ENCODE measurements at places on chromosomes 3 and 15.
A peak's percentile ranks its signal among the peaks of the same experiment; 100 is the strongest.

DNA sequence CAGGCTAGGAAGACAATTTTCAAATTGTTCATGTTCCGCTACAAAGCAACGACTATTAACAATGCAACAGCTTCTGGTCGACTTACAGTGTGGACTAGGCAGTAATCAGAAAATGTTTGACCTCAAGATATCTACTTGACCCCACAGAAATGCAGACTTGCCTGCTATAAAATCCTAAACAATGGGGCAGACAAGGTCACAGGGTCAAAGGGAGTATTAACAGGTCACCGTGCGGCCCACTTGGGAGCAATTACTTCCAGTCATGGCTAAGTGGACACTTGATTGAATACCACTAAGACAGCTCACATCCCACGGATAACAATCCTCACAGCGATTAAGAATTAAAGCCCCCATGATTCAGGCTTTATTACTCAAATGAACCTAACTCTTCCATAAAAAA, 58.9 kb downstream of the FOXP1 start:
- DNase-seq, result no peak

DNA sequence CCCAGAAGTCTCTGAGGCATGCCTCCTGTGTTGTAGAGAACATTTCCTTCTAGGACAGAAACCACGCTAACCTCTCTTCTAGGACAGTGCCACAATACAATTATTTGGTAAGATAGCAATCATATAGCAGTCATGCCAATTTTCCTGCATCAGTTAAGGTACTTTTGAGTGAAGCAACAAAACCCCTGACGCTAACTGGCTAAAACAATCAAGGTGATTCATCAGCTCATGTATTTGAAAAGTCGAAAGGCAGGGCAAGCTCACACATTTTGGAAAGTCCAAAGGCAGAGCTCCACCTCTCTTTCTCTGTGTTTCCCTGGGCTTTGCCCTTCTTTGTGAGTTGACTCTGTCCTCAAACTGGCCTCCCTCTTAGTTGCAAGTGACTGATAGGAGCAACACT, 10.1 kb downstream of the TERC start:
- DNase-seq, result peak; percentile 63

GRCh38 chr3:71813704-71814103, 28.8 kb upstream of the PROK2 start:
- DNase-seq, result no peak

GRCh38 chr3:168383573-168383972, 287.8 kb upstream of the GOLIM4 start:
- no peak for DNase-seq

- no peak for DNase-seq
Measured at GRCh38 chr3:139135657-139136056, 91.0 kb upstream of the PRR23C start.

DNA sequence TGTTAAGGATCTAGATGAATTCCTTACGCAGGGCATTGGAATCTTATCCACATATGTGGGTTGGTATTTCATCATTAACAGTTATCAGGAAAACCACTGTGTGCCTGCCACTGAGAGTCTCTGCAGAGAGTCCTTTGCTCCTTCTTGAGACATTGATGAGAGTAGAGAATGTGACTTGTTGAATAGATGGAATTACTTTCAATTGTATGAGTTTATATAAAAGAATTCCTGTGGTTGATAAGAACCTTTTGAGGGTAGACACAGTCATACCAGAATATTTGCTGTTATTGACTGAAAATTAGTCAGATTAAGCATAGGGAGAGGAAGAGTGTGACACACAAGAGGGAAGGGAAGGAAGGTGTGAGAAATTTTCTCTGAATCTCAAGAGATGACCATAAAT, 30.8 kb downstream of the ARHGEF26 start:
- DNase-seq, result no peak

DNA sequence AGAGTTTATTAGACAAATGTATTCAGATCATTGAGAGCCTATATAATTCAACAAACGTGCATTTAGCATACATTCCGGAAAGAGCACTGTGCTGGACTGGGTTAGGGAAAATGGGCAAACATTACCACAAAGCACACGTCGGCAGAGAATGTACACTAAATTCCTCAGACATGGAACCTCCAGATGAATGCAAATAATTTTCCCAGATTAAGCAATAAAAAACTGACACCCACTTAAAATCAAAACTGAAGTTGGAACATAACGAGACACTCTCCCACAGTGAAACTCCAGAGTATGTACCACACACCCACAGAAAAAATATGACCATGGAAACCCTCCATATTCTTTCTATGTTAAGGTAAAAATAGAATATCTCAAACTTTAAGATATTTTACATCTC, 4.8 kb downstream of the SECISBP2L start:
- peak; percentile 43 for DNase-seq

DNA sequence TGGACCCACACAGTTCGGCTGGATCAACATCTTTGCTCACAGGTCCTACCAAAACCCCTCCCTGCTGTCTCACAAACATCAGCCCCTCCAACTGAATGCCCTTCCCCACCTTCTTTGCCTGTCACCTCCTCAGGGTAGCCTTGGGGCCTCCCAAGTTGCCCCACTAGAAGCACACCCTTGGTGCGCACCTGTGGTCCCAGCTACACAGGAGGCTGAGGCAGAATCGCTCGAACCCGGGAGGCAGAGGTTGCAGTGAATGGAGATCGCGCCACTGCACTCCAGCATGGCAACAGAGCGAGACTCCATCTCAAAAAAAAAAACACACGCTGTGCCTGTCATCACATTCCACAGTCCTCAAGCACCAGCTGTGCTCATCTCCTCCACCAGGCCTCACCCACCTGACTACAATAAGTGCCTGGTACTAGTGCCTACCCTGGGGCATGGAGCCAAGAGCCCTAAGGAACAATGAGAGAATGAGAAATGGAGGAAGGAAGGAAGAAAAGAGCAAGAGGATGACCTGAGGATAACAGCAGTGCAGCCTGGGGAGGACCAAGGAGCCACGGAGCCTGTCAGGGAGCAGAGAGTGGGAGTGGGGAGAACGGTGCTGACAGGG, 26.0 kb downstream of the RPN1 start:
- DNase-seq, result no peak

GRCh38 chr3:76565496-76566210, 474.2 kb upstream of the ROBO2 start:
- no peak for DNase-seq

GRCh38 chr3:6326771-6327170, 534.1 kb upstream of the GRM7 start:
- no peak for DNase-seq

DNA sequence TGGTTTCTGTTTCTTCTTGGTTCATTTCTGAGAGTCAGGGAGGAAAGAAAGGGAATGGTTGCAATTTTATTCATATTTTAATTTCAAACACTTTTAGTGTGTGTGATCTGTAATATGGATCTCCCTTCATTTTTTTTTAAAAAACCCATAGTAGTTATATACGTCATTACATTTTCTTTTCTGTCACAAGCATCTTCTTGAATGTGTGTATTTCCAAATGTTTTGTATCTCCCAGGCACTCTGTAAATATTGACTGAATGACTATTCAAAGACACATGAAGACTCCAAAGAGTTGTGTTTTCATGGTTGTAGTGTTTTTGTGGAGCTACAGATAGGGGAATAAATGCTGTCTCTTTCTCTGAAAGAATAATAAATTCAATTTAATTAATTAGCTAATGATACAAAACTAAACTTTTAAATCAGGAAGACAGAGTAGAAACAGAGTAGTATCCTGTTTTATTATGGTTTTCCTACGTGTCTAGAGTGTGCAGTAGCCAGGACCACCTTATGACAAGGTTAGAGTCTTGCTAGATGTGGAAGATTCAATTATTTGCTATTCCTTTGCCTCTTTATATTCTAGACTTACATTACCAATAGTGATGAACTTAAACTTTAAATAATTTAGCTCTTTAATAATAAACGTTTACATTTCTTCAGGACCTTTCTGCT, 35.5 kb downstream of the NECTIN3 start:
- DNase-seq, result no peak

GRCh38 chr3:30341079-30341478, 265.3 kb upstream of the TGFBR2 start:
- DNase-seq, result no peak

- DNase-seq, result no peak
Measured at GRCh38 chr3:63032881-63033280, 157.7 kb upstream of the CADPS start.

DNA sequence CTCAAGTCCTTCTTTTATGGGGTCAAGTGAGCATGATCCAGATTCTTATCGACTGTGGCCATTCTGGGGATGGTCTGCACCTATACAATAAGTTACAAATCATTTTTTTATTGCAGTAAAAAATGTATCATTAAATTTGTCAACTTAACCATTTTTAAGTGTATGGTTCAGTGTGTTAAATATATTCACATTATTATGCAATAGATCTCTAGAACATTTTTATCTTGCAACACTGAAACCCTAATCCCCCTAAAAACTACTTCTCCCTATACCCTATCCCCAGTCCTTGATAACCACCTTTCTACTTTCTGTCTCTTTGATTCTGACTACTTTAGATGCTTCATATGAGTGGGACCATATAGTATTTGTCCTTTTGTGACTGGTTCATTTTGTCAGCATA, 10.4 kb upstream of the BOC start:
- DNase-seq, result no peak

GRCh38 chr15:43151688-43152087, 18.3 kb downstream of the TMEM62 start:
- no peak for DNase-seq

DNA sequence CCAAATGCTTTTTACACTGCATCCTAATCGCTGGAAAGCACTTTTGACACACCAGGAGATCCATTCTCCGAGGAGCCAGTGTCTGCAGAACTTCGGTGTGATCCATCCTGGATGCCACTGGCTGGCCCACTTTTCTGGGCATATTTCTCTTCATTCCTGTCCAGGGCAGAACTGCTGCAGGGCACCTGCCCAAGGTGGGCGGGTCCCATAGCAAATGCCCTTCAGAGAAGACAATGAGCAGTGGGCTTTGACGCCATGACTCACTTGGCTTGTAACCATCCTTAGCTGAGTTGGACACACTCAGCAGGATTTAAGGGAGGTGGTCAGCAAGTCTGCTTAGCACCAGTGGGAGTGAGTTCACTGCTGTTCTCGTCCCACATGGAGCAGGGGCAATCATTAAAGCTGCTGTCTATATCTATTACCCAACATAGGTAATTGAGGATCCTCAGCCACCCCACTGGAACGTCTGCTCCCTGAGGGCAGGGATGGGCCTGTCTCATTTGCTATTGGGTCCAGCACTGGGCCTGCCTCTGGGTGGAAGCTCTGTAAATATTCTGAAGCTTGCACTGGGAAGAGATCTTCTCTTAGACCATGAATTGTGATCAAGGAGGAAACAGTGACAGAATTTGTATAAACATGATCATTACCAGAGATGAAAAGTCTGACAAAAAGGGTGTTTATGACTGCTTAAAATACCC, 112.7 kb upstream of the IQSEC1 start:
- no peak for DNase-seq

DNA sequence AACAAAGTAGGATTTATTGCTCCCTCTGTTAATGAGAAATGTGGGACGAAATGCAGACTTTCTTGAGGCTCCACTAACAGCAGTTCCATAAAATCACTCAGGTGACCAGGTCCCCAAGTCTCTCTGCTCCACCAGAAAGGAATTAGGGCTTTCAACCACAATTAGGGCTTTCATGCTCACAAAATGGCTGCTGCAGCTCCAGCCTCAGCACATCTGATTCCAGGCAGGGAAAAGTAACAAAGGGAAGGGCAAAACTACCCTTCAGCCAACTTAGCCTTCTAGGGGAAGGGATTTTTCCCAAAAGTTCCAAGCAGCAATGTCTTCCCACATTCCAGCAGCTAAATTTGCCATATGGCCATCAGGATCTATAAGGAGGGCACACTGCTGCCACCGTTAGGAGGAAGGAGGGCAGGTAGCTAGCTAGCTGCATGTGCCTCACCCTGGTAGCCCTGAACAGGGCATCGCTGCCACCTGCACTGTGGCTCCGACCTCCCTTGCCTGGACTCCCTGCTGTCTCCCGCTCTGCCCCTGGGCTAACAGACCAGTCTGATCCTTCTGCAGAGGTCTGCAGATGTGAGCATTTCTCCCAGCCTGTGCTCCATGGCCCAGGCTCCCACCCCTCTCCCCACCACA, 12.8 kb downstream of the CFAP100 start:
- no peak for DNase-seq

GRCh38 chr3:119588112-119588511, 8.8 kb downstream of the ADPRH start:
- DNase-seq, result peak; percentile 20

- no peak for DNase-seq
Measured at GRCh38 chr3:60048447-60048848, 998.6 kb upstream of the CFAP20DC start.

DNA sequence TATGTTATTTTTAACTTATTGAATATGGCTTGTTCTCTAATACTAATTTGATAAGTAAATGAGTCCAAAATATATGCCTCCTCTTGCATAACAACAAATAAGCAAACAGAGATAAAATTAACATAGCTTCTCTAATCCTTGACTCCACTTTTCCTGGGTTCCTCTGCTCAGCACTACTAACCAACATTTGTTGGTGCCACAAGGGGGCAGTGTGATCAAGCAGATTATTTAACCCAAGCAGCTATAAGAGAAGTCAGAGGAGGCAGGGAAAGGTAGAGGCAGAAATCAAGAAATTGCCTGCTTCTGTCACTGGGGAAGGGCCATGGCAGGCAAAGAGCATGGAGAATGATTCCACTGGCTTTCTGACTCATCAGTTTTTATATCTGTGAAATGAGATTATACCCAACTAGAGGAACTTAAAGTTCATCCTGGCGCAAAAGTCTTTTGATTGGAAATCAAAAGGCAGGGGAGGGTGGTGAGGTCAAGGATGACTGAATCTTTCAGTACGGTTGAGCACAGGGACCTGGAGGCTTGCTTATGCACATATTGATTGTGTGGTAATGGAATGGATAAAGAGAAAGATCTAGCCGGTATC, 152.2 kb downstream of the IGSF11 start:
- DNase-seq, result peak; percentile 76

GRCh38 chr3:47057212-47057671, 77.8 kb downstream of the NBEAL2 start:
- DNase-seq, result no peak

- no peak for DNase-seq
Measured at GRCh38 chr15:69880571-69881301, 217.0 kb downstream of the TLE3 start.

GRCh38 chr3:32960404-32961170, 9.1 kb downstream of the CCR4 start:
- no peak for DNase-seq

- DNase-seq, result peak; percentile 62
Measured at GRCh38 chr15:89776274-89777072, at the start of gene MESP2. Gene MESP2 (plus strand): TSS chr15:89776332. CDS start chr15:89776358, 26 bp downstream.

DNA sequence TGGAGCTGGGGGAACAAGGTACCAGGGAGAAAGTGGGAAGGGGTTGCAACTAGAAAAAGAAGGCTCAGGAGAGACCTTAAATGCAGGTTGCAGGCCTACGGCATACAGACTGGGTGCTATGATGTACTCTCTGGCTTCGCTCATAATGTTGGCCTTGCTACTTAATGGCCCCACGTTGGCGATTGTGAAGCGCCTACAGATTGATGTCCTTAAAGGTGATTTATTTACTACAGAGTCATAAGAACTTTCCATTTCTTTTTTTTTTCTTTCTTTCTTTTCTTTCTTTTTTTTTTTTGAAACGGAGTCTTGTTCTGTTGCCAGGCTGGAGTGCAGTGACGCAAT, 25.4 kb downstream of the ZBTB38 start:
- DNase-seq, result no peak

GRCh38 chr3:53167418-53168174, 6.6 kb downstream of the PRKCD start:
- DNase-seq, result no peak

- peak; percentile 7 for DNase-seq
Measured at GRCh38 chr3:144864646-144865045, 893.0 kb downstream of the DIPK2A start.
